Aortic smooth muscle cell (primary cell): ENCODE measurements at places on chromosomes 6 and 20. TPM values are rescaled to one million over a fixed set of nuclear protein-coding genes. Genes with fewer than 3 reads are reported as not detected.

PHACTR1 gene
- 0.92 and 1.2 TPM in 2 replicates for total RNA-seq

NHLRC1 gene
- total RNA-seq = 3.0 and 3.8 TPM in 2 replicates

LRRC73 gene
- total RNA-seq = 0.79 and 0.81 TPM in 2 replicates

BPIFA1 gene
- total RNA-seq = not detected in 2 replicates

SALL4 gene
- 0.12 TPM in 1 of 2 replicates, not detected in the other for total RNA-seq

HAO1 gene
- total RNA-seq = not detected in 2 replicates

PPP1R14C gene
- total RNA-seq = 11.3 and 22.9 TPM in 2 replicates

BFSP1 gene
- total RNA-seq = 1.9 and 2.9 TPM in 2 replicates

UNC5CL gene
- under 0.01 TPM in 1 of 2 replicates, not detected in the other for total RNA-seq

TRIM40 gene
- total RNA-seq = not detected in 2 replicates

GPLD1 gene
- 0.75 and 0.92 TPM in 2 replicates for total RNA-seq

FARS2 gene
- total RNA-seq = 27.7 and 29.9 TPM in 2 replicates

SIGLEC1 gene
- not detected in 2 replicates for total RNA-seq

OR2J3 gene
- total RNA-seq = not detected in 2 replicates

SLC32A1 gene
- not detected in 2 replicates for total RNA-seq

ASIP gene
- total RNA-seq = not detected in 2 replicates

TMEM244 gene
- total RNA-seq = not detected in 2 replicates

LY86 gene
- total RNA-seq = not detected in 2 replicates

DZANK1 gene
- total RNA-seq = 0.92 and 1.2 TPM in 2 replicates

ZNF292 gene
- total RNA-seq = 13.9 and 18.7 TPM in 2 replicates

GRM4 gene
- under 0.01 TPM in 1 of 2 replicates, not detected in the other for total RNA-seq
